Stimulated activated CD4-positive, alpha-beta T cell treated with anti-CD3 and anti-CD28 coated beads, TNF-alpha, amount 100 ng/mL, for 1 hour (primary cell): ENCODE measurements at places on chromosomes 2 and 18.

GRCh38 chr2:176589825-176590440 lies 320.7 kb downstream of the MTX2 start:
- no peak for DNase-seq

DNA sequence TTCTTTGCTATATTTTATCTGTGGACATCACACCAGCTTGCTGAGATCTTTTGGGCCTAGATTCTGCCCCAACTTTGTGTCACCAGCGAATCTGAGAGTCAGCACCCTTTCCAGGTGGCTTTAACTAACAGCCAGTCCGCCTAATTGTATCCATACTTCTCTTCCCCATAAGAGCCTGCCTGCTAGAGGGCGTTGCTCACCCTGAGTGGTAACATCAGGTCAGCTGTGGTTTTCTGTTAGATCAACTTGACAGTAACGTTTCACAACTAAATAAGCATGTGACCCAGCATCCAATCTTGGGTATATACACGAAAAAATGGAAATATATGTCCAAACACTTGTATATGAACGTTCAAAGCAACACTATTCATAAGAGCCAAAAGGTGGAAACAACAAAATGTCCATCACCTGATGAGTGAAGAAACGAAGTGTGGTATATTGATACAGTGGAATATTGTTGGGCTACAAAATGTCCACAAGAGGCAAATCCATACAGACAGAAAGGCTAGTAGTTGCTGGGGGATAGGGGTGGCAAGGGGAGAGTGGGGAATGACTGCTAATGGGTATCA lies 24.9 kb downstream of the EFHD1 start:
- DNase-seq: no peak

- DNase-seq: no peak
Measured at GRCh38 chr18:4293337-4293736, 161.8 kb downstream of the DLGAP1 start.

DNA sequence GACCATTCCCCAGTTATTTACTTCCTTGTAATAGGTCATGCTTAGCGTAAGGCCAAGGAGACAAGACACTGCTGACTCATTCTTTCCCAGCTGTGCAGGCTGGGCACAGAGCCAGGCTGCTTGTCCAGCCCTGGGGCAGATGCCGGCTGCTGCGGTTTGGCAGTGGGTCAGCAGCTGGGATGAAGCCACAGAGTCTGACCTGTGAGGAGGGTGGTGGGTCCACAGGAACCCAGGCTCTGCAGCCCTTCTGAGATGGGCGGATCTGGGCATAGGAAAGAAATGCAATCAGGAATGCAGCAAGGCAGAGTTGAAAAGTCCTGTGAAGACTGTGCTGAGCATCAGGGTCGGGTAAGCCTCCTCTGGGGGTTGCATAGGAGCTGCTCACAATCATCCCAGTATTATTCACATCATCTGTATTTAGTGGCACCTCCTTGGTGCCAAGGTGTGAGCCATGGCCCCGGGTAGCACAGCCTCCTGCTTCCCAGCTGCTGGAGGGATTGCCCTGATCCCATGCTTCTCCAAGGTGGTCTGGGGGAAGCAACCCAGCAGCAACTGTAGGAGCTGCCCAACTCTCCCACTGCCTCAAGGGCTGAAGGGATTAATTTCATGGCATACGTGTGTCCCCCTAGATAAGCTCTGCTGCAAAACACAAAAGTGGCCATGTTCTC lies 139.0 kb downstream of the DDX1 start:
- DNase-seq: no peak

DNA sequence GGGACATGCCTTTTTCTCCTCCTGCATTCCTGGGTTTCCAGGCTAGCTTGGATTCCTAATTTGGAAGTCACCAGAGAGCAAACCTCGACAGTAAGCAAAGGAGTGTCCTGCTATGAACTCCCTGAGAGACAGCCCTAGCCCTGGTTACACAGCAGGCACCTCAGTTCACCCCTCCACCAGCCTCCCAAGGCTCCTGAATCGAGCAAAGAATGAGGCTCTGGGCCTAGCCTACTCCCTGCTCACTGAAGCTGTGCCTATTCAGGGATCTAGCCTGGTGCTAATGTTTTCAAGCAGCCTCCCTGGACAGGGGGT lies 66.7 kb upstream of the RMDN2 start:
- no peak for DNase-seq

GRCh38 chr2:174485788-174486562 lies 854 bp downstream of the GPR155 start:
- no peak for DNase-seq

DNA sequence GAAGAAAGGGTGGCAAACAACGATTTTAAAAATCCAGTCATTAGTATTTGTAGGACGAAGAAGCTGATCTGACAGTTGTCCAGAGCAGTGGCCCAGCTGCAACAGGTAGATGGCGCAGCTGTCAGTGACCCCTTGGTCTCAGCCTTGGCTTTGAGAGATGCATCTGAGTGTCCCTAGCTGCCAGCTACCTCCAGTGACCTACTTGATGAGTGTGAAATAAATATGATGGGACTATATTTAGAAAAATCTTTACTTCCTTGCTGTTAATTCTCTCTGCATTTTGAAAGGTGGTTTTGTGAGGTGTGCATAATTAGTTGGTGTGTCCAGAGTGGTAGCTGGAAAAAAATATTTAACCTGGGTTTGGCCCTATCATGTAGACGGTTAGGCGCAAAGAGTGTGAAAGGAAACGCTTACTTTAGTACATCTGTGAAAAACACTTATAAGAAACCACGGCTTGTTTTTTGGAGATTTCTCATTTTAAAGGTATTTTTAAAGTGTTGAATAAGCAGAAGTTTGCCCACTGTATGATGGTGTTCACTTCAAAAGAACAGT lies 963 bp downstream of the INPP1 start:
- no peak for DNase-seq

DNA sequence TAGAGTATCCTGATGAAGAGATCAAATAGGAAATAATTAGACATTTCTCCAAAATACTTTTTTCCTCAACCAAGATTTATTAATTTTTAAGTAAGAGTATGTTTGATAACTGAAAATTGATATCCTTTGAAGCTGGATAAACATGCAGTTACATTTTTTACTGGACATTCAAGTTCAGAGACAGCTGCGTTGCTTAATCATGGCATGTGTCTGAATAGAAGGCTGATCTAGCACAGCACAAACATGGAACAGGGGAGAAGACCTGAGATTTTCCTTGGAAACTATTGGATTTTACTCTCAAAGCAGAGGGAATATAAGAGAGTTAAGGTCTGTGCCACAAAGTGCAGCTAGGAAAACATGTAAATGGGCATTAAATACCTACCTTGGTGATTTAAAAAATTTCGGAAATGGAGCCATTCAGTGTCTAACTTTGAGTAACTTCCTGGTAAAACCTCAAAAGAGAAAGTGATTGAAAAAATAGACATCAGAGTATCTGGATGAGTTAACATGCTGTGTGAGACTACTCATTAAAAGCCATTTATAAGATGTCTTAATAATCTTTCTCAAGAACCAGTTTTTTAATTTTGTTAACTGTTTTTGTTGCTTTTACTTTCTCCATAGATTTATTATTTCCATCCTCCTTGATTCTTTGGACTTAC lies 31.8 kb downstream of the CRIM1 start:
- DNase-seq: no peak

- no peak for DNase-seq
Measured at GRCh38 chr2:174892546-174892945, 112.6 kb downstream of the CHN1 start.

GRCh38 chr2:168137510-168138180 lies 109.8 kb downstream of the STK39 start:
- no peak for DNase-seq

GRCh38 chr18:47677952-47678351 lies 252.5 kb downstream of the SMAD2 start:
- no peak for DNase-seq

- no peak for DNase-seq
Measured at GRCh38 chr18:44602380-44602779, 78.3 kb upstream of the SETBP1 start.

GRCh38 chr18:45236676-45237075 lies 378.6 kb upstream of the SLC14A2 start:
- DNase-seq: no peak

GRCh38 chr2:25275575-25275965 lies 66.2 kb downstream of the DNMT3A start:
- DNase-seq: no peak

- no peak for DNase-seq
Measured at GRCh38 chr2:217905896-217906295, 96.9 kb downstream of the TNS1 start.

- no peak for DNase-seq
Measured at GRCh38 chr2:33891616-33892015, 292.5 kb upstream of the FAM98A start.

DNA sequence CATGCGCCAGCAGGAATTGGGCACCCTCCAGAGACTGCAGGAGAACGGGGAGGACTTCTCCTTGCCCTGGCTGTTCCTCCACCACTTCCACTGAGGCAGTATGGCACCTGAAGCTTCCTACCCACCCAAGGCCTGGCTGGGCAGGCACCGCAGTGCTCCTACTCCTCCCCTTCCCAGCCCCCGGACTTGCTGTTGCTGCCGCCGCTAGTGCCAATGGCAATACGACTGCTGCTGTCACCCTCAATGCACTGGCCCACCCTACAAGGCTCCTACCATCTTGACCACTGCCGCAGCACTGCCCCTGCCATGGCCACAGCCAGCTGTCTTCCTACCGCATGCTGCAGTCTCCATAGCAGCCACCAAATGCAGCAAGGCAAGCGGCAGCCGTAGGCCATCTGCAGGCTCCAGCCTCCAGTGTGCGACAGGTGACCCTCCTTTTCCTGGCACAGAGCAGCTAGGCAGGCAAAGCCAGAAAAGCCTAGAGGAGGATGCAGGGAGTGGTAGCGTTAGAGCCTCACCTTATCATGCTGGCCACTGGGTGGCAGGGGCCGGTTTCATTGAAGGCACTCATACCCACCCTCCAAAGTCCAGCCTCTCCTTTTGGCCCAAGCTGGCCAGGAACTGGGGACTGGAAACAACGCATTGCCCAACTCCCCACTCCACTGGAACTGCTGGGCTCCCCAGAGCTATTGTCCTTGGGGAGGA lies 47.4 kb upstream of the ANKRD62 start:
- DNase-seq: no peak

DNA sequence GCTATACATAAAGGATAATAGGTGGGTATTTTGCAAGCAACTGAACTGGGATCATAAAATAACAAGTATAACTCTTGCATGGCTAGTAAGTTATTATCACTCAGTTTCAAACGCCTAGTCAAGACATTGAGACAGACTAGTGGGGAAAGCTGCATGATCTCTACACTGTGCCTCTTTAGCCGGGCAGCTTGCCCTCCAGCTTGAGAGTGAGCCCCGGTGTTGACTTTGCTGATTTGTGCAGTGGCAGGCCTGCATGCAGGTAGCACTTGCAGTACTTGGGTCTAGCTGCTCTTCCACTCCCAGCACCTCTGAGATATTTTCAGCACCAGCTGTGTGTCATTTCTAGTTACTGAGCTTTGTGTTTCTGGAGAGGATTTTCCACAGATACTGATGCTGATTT lies 118.8 kb upstream of the DAPL1 start:
- DNase-seq: no peak

DNA sequence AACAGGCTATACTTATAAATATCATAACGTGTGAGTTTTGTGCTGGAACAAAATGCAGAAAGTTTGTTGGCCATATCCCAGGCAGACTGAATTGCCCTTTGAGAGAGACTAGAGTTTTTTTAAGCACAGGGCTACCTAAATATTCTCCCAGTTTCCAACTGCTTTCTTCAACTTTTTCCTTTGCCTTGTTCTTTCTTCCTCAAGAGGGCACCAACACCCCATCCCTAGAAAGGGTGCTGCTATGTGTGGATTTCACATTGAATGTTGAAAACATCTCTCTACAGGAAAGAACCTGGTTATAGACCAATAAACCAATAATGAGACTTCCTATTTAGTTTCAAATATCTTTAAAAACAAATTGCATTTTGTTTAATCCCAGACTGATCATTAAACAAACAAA lies 87.9 kb downstream of the ICOS start:
- no peak for DNase-seq

DNA sequence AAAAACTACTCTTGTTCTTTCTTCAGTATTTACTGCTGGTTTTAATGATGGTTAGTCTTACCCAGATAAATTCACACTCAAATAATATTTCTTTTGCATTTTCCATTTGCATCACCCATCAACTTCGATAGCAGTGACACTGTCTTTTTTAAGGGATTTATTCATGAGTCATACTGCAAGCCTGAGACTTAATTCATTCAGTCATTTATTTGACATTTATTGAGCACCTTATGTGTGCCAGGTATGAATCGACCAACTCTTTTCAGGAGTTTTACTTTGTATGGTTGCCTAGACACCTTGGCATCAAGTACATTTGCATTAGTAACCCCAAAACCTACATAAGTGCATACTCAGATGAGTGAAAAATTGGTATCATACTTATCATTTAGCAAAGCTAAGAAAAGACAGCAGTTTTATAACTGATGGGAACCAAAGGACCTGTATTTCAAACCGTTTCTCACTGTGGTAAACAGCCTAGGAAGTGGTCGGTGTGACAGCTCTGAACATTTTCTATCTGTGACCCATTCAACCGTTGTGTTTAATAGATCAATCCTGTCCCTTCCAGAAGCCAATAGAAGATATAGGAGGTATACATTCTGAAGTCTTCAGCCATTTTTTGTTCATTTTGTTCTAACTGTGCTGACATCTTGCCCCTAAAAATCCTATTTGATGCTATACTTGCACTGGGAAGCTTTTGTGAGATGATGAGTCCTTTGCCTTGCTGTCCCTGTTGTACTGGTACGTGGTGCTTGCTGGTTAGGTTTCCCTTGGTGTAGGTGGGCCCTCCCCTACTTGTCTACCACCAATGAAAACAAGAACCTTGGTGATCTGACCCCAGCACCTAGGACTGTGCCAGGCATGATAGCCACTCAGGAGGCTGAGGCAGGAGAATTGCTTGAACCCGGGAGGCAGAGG lies 484.7 kb upstream of the RAB12 start:
- no peak for DNase-seq

GRCh38 chr2:103887625-103888024 lies 966.3 kb upstream of the POU3F3 start:
- no peak for DNase-seq

GRCh38 chr2:238754259-238754658 lies 93.6 kb upstream of the TWIST2 start:
- no peak for DNase-seq

DNA sequence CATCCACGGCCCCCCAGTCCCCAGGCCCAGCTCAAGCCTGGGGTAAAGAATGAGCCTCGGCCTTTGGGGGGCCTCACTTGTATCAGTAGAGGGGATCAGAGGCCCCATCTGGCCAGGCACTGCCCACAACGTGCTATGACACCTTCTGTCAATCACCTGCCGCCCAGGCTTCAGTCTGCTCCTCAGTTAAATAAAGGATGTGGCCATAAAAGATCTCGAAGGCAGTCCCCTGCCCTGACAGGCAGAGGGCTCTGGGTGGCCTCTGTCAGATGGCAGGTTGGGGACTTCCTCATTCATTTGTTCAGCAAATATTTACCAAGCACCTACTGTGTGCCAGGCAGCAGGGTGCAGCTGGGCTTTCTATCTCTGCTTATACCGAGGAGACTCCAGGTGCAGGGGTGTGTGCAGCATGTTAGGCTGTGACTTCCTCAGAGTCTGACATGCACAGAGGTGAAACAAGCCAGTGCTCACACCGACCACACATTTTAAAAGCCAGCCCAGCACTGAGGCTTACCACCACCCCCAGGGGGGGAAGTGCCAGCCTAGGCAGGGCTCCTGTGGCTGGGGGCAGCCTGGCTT lies 166.4 kb downstream of the GALNT1 start:
- DNase-seq: no peak

- DNase-seq: no peak
Measured at GRCh38 chr2:215745331-215745730, 268.0 kb downstream of the MREG start.
